CD4-positive, alpha-beta T cell treated with Interleukin-4 for 4 hours (primary cell): ENCODE measurements at places on chromosomes 2 and 18.

GRCh38 chr2:195121341-195121740, 535.7 kb upstream of the SLC39A10 start:
- DNase-seq: no peak

DNA sequence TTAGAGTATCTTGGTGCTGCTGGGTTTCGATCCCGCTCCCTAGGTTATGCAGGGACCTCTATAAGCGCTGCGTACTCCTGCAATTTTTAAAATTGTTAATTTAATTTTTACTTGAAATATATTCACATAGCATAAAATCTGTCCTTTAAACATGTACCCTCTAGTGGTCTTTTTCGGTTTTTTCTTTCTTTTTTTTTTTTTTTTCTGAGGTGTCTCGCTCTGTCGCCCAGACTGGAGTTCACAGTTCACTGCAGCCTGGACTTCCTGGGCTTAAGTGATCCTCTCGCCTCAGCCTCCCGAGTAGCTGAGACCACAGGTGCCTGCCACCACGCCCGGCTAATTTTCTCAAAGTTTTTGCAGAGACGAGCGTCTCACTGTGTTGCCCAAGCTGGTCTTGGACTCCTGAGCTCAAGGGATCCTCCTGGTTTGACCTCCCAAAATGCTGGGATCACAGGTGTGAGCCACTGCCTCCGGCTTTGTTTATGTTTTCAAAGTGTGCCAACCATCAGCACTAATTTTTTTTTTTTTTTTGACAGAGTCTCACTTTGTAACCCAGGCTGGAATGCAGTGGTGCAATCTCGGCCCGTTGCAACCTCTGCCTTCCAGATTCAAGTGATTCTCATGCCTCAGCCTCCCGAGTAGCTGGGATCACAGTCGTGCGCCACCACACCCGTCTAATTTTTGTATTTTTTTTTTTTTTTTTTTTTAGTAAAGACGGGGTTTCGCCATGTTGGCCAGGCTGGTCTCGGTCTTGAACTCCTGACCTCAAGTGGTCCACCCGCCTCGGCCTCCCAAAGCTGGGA, 585 bp upstream of the MOB1A start:
- no peak for DNase-seq

DNA sequence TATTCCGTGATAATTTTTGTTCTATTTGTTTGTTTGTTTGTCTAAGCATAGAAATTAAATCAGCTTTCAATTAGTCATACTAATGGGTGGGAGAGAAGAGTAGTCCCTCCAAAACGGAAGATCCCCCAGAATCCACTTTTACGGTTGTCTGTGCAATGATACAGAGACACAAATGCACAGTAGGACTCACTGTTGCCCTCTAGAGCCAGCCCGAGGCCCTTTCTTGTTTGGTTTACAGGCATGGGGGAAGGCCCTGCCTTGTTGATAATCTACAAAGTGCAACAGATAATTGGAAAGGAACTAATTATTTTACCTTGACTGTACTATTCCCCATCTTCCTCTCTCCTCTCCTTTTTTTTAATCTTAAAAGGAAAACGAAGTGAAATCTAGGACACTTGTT, 121.1 kb downstream of the ACOXL start:
- peak; percentile 60 for DNase-seq

DNA sequence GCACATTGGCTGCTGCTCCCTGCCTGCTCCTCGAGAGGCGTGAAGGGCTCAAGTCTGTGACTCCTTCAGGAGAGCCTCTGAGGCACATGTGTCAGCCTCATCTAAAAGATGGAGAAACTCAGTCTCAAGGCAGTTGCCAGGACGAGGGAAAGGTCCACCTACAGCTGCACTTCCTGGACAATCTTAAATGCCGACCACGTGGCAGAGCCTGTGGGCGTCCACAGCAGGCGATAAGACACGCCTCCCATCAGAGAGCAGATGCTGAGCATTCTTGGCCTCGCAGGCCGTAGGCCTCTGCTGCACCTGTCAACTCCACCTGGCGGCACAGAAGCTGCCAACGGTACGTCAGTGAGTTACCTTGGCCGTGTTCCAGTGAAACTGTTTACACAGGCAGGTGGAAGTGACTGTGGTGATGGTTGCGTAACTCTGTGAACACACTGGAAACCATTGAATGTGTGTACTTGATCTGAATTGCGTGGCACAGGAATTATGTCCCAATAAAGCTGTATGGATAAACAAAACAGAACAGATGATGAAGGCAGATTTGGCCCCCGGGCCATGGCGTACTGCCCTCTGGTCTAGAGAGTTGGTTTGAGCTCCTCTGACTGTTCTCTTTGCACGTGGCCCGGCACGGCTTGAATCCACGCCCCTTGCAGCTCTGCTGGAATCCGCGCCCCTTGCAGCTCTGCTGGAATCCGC, 114.5 kb downstream of the RNF144A start:
- peak; percentile 74 for DNase-seq

DNA sequence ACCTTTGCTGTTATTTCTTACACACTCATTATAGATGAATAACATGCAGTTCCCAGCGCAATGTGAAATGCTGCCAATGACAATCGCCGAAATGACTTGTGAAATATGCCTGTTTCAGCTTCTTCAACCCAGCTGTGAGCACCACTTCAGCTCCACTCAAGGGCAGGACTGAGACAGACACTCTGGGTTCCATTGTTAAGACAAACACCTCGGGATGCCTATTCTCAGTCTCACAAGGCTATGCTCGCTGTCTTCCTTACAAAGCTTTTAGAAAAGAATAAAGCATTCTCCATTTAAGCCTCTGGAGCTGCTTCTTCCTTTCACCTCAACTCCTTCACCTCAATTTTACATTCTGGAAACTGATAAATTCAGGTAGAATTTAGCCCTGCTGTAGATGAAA, 4.2 kb downstream of the CBLN2 start:
- DNase-seq: no peak

GRCh38 chr2:86826951-86827350, 34.7 kb downstream of the CD8B start:
- DNase-seq: no peak

- DNase-seq: no peak
Observed at GRCh38 chr18:48749768-48750167, 201.0 kb downstream of the SMAD7 start.

- no peak for DNase-seq
Observed at GRCh38 chr2:231686192-231687100, 21.9 kb upstream of the PTMA start.

- no peak for DNase-seq
Observed at GRCh38 chr2:96881349-96882195, 11.7 kb upstream of the SEMA4C start.

- DNase-seq: no peak
Observed at GRCh38 chr2:152335726-152336118, 748 bp downstream of the FMNL2 start.

DNA sequence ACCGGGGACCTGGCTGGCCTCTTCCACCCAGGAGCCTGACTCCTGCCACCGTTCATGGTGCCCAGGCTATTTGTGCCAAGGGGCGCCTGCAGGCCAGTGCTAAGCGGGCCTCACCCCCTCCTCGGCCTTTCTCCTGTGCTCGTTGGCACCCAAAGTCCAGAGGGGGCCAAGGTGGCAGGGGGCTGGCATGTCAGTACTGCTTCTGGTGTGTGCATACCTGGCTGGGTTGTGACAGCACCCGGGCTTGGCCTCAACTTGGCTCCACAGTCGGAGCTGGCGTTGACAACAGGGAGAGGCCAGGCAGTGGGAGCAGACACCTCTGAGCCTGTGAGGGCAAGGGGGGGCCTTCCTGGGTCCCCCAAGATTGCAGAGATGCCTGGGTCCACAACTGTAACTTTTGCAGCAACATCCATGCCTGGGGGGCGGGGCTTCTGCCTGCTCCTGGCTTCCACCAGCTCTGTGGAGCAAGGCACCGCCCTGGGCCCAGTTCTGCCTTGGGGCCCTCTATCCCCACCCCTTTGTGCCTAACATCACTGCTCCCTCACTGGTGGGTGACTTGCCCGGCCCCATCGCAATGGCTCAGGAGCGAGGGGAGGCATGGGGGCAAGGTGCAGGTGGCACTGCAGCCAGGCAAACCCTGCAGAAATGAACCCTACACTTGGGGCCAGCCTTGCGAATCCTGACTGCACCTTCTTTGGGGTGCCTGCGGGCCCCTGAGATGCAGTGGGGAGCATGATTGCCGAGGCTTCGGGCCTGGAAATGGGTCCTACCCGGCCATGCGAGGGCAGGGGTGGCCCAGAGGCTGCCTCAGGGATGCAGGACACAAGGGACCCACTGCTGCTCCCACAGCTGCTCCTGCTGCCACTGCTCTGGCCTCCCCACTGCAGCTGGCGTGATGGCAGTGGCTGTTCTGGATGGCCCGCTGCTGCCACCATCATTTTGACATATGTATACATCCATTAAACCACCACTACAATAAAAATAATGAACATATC, 35.9 kb downstream of the PTPN4 start:
- no peak for DNase-seq

DNA sequence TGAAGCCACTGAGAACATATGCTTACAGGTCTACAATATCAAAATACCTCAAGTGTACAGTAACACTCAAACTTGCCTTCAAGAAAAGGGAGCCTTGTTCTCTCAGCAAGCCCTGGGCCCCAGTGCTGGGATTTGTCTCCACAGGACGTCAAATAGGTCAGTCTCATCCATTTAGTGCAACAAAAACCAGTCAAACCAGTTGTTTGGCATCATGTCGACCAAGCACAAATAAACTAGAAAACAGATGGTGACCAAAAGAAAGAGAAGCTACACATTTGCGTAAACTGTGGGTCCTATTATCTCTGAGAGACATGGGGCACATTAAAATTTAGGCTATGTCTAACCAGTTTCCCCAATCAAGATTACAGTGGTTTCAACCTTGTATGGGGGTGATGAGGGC, 182.6 kb upstream of the PKDCC start:
- DNase-seq: no peak

DNA sequence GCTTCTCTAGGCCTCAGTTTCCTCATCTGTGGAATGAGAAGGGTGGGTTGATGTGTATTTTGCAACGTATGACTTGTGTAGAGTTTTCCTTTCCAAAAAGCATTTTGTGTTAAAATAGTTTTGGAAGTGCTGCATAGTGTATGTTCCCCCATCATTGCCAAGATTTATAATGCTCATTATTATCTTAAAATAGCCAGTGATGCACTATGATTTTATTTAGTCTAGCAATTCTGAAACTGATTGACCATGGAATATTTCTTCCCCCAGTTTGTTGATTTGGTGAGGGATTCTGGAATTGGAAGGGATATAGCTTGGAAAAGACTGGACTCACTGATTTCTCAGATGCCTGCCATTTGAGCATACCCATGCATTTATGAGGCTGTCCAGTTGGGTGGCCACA, 130.6 kb downstream of the CCDC85A start:
- no peak for DNase-seq

GRCh38 chr2:29962922-29963321, 41.5 kb upstream of the ALK start:
- no peak for DNase-seq

GRCh38 chr18:67318651-67319050, 197.9 kb downstream of the DSEL start:
- DNase-seq: no peak
